ENCODE measurements at places on chromosomes 2 and 18.
A peak's percentile ranks its signal among the peaks of the same experiment; 100 is the strongest.

DNA sequence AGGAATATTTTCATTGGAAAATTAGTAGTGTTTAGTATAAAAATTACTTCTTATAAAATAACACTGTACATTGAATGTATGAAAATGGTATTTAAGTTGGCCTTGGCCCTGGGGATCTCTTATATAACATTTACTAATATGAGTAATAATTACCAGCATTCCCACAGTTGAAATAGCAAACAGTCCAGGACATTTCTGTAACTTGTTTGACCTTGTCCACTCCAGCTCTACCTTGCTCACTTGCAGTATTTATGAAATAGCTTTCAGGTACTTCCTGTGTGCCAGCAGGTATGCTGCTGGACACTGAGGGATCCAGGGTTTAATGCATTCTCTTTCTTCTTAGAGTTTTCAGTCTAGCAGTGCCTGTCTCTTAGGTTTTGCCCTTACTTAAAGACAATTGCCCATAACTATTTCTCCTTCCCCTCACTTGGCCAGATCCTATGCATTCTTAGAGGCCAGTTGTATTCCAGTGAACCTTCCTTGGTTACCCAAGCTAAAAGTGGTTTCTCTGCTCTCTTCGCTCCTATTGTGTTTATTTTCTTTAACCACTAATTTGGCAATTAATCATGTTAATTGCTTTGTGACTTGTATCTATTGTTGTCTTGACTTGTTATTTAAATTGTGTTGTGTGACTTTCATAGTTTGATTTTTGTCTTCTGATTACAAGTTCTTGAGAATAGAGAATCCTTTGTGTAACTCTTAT lies 25.9 kb downstream of the BABAM2 start:
- no peak for DNase-seq

DNA sequence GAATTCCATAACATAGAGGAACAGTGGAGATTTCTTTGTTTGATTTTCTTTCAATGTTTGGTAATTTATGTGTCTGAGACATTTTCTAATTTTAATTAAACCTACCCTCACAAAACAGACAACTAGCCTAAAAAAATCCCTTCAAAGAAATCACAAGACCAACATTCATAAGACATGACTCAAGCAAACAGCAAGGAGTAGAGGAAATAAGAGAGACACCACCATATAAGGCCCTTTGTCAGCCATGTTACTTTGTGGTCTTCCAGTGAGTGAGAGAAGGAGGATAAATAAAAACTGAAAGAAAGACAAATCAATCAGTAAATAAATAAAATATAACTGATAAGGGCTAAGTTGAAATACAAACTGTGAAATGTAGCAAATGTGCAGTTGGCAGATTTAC lies 830.8 kb upstream of the SLC39A10 start:
- DNase-seq: no peak

DNA sequence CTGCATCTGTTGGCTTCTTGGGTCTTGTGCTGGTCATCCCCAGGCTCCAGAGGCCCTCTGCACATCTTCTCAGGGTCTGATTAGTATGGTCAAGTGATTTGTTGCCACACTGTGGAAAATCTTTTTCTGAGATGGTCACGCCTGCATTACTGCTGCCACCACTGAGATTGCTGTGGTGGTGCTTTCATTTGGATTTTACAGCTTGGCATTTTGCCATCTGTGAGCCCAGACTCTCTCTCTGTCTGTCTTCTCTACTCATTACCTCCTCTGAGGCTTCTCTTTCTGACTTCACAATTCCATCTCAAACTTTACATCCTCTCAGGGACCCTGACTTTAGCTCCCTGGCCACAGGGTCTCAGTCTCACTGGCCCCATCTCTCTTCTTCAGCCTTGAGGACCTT lies 154.6 kb downstream of the LRRTM1 start:
- DNase-seq: no peak

- peak; percentile 76 for DNase-seq
Observed at GRCh38 chr2:207473049-207473930, 56.5 kb upstream of the CREB1 start.

DNA sequence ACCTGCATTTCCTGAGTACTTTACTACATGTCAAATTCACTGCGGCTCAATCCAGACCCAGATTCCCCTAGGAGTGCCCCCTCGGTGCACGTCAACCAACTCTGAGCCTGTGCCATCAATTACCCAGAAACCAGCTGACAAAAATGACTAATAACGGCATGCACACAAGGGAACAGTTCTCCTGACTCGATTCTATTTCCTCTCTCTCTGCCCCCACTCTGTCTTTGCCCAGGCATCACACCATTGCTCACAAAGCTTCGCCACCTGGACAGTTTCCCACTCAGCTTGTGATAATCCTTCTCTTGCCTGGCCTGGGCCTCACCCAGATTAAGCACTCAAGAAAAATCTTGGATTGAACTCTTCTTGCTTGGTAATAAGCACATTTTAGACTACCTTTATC lies 115.3 kb upstream of the NDUFV2 start:
- no peak for DNase-seq

GRCh38 chr18:28153485-28154065 lies 23.4 kb downstream of the CDH2 start:
- DNase-seq: no peak

GRCh38 chr18:51801514-51801913 lies 538.5 kb upstream of the DCC start:
- DNase-seq: no peak

GRCh38 chr2:27634291-27634690 lies 5.4 kb downstream of the GPN1 start:
- no peak for DNase-seq

- DNase-seq: no peak
Observed at GRCh38 chr18:62938006-62938405, 222.7 kb downstream of the PHLPP1 start.

DNA sequence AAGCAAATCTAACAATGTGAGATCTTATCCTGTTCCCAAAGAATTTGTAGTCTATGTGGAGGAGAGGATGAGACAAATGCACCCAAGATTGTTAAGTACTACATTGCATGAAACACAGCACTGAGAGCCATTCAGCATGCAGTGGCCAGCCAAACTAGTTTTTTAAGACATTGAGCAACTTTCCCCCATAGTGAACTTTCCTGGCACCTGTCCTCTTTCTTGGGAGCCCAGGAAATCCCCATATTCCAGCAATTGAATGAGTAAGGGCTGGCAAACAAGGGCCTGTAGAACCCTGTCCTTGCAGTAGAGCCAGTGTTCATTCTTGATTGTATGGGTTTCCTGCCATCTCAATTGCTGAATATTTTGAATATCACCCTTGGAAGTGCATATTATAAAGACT lies 58.8 kb upstream of the FIGN start:
- DNase-seq: no peak

DNA sequence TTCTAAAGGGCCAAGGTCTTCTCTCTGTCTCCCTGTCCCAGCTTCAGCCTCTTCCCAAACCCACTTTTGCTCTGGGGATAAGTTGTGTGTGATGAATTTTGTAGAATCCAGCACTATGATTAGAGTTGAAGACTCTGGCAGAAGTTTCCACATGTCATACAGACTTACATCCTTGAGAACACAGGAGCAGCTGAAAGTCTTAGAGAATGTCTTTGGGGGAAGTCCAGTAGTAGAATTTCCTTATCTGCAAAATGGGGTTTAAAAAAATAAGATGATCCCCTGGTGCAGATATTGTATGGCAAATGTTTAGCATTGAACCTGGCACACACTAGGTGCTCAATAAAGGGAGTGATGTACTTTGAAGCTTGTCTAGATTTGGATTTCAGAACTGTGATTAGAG lies 65.2 kb downstream of the TMEM247 start:
- DNase-seq: no peak

DNA sequence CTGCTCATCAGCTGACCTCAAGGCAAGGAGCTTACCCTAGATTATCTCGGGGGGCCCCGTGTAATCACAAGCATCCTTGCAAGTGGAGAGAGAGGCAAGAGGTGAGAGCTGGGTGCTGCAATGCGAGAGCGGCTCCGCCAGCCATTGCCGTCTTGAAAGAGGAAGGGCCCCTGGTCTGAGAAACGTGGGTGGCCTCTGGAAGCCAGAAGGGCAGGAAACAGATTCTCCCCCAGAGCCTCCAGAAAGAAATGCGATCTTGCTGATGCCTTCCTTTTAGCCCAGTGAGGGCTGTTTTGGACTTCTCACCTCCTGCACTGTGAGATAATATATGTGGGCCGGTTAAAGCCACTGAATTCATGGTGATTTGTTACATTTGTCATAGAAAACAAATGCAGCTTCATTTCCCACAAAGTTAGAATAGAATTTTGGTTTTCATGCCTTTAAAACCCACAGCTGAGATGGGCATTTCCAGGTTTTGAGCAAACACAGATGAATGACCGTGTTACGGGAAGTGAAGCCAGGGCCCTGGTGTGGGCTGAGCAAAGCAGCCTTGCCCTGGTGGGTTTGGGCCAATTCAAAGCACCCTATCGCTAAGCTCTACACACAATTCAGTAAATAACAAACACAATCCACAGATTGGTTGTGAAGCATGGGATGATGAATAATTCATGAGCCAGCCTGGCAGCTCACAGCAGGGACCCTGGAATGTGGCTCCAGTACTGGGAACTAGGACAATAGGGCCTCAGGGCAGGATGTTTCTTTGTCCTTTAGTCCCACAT lies 319.9 kb upstream of the HS6ST1 start:
- peak; percentile 29 for DNase-seq

- DNase-seq: no peak
Observed at GRCh38 chr2:71614976-71615766, 161.8 kb downstream of the DYSF start.

DNA sequence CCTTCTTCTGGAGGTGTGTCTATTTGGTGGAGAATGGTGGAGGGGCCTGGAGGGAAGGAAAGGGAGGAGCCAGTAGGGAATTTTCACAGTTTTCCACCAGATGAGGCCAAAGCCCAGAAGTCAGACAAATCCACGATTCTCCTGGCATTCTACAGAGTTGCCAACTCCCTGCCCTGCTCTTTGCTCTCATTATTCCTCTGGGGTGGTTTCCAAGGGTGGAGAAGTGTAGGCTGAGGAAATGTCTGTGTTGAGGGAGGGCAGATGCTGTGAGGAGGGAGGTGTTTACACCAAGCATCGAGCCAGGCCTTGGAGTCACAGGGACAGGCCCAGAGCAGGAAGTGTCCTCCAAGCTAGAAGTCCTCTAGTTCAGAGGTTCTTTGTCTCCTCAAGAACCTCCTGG lies 124.1 kb upstream of the LGALSL start:
- DNase-seq: no peak

GRCh38 chr2:52356556-52356955 lies 1324.6 kb upstream of the NRXN1 start:
- DNase-seq: no peak

GRCh38 chr2:10150436-10150835 lies 27.9 kb downstream of the RRM2 start:
- no peak for DNase-seq

GRCh38 chr2:139033300-139033699 lies 253.1 kb upstream of the NXPH2 start:
- DNase-seq: no peak

All from Daoy (cell line).